ENCODE measurements at places on chromosomes 11 and 22. TPM values are rescaled to one million over a fixed set of nuclear protein-coding genes. Genes with fewer than 3 reads are reported as not detected.

EXPH5 gene
- 5.6 TPM for total RNA-seq

GRK3 gene
- 31.6 TPM for total RNA-seq

MEI1 gene
- total RNA-seq: 36.9 TPM

C11orf97 gene
- total RNA-seq: not detected

CDK2AP2 gene
- total RNA-seq: 72.4 TPM

OR51B2 gene
- not detected for total RNA-seq

OR9G4 gene
- not detected for total RNA-seq

SCGB1A1 gene
- total RNA-seq: not detected

ENTHD1 gene
- 1.5 TPM for total RNA-seq

LDHA gene
- total RNA-seq: 979 TPM

C22orf39 gene
- 26.3 TPM for total RNA-seq

PGA5 gene
- total RNA-seq: not detected

JAML gene
- total RNA-seq: 239 TPM

MN1 gene
- 0.16 TPM for total RNA-seq

RIMBP3B gene
- total RNA-seq: 0.27 TPM

CRYBA4 gene
- not detected for total RNA-seq

CSF2RB gene
- 1.4 TPM for total RNA-seq

CEP126 gene
- total RNA-seq: 1.8 TPM

SCGB1D2 gene
- total RNA-seq: not detected

NCAM1 gene
- 0.39 TPM for total RNA-seq

MYO18B gene
- 5.9 TPM for total RNA-seq

CNGA4 gene
- 0.52 TPM for total RNA-seq

MS4A2 gene
- not detected for total RNA-seq

VSTM5 gene
- total RNA-seq: not detected

SMTNL1 gene
- total RNA-seq: not detected

OTOG gene
- not detected for total RNA-seq

EHF gene
- not detected for total RNA-seq

SCUBE2 gene
- total RNA-seq: 0.70 TPM

COPB1 gene
- total RNA-seq: 90.5 TPM

LIF gene
- 522 TPM for total RNA-seq

CELSR1 gene
- total RNA-seq: 1.1 TPM

MUC15 gene
- not detected for total RNA-seq

CRYBB2 gene
- not detected for total RNA-seq

IGLL5 gene
- total RNA-seq: not detected

MAJIN gene
- 0.45 TPM for total RNA-seq

MMP13 gene
- 0.51 TPM for total RNA-seq

CALCA gene
- total RNA-seq: not detected

VPREB1 gene
- not detected for total RNA-seq

OR56A5 gene
- total RNA-seq: not detected
